CD4-positive, alpha-beta T cell treated with Interleukin-15 for 1 hour (primary cell): ENCODE measurements at places on chromosomes 2 and 18.

- DNase-seq, result no peak
Measured at GRCh38 chr2:210461401-210461800, 15.2 kb downstream of the LANCL1 start.

- no peak for DNase-seq
Measured at GRCh38 chr2:223943561-223944008, 1.6 kb downstream of the WDFY1 start.

DNA sequence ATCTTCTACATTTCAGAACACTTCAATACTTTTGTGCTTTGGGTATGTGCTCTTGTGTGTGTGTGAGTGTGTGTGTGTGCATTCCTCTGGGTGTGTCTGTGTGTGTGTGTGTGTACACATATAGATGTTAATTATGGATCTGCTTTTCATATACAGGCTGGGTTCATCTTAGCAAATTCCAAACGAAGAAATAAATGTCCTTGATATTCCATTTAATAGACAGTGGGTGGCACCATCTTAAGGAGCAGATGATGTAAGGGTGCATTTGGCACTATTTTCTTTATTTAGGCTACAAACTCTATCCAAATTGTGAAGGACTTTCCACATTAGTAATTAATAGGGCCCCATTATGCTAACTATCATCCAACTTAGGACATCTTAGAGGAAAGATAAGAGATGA is 425.8 kb upstream of the POU3F3 start:
- no peak for DNase-seq

DNA sequence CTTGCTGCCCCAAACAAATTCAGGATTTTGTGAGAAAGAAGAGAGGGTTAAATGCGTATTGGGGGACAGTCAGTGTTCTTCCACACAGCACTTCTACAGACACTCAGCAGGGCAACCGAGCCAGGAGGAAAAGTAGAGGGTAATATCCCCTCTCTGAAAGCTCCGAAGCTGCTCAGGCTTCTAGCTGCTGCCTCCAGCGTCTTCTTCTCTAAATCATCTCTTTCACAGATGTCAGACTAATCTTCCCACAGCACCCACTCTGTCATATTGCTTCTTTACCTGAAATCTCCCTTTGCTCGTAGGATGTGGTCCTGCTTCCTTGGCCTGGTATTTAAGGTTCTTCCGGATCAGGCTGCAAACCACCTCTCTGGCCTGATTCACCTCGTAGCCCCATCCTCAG is 117.6 kb upstream of the HAAO start:
- DNase-seq, result no peak

- no peak for DNase-seq
Measured at GRCh38 chr2:131572175-131572574, 44.5 kb downstream of the CCDC74A start.

- no peak for DNase-seq
Measured at GRCh38 chr18:37445368-37445767, 120.2 kb downstream of the CELF4 start.

GRCh38 chr2:71785516-71785981 is 332.2 kb downstream of the DYSF start:
- no peak for DNase-seq

DNA sequence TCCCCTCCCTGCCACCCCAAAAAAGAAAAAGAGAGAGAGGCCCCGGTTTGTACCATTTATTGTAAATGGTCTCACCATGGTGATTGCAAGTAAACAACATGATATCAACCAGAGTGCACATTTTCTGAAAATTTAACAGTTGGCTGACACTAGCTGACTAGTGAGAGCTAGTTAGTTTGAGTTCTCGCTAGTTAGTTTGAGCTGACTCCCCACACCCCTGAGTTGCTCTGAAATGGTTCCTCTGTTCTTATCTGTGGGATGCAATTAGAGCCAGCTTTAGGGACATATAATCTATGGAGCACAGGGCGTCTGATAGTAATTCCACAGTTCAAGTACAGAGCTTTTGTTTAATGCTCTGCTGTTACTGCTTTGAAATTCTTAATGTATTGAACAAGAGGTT is 13.1 kb downstream of the CASP10 start:
- DNase-seq, result no peak

GRCh38 chr18:51323961-51324360 is 126.5 kb upstream of the MEX3C start:
- no peak for DNase-seq
